Urothelium cell line (cell line): ENCODE measurements at places on chromosomes 13 and 19.

- DNase-seq, result peak; percentile 93
Measured at GRCh38 chr19:35740423-35741202, 1.6 kb downstream of the IGFLR1 start.

DNA sequence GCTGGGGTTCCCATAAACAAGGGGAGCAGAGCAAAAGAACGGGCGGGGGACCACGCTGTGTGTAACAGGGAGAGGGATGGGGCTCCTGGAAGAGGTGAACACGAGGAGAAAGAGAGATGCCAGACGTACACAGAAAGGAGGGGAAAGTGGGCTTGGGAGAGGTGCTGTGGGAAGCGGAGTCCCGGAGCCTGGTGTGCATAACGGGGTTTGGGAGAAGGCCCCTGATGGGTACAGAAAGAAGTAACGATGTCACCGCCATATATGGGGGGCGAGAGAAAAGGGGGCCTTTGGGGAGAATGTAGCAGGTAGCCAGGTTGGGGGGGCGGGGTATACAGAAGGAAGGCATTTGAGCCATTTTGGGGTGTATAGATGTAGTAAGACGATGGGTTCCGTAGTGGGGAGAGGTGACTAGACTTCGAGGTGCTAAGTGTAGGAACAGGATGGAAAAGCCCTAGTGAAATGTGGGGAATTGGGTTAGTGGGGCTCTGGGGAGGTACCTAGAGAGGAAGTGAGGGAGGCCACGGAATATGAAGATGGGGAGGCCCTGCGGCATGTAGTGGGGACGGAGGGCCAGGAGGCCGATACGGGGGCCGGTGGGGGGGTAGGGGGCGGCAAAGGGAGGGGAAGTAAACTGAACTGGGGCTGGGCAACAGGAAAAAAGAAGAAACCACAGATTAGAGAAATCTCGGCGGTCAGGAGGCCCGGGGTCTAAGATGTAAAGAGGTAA, 787 bp downstream of the ZNF580 start:
- DNase-seq, result no peak

GRCh38 chr19:47458672-47459071, 13.0 kb downstream of the SLC8A2 start:
- no peak for DNase-seq

- no peak for DNase-seq
Measured at GRCh38 chr13:97249093-97249795, 27.1 kb downstream of the MBNL2 start.

- peak; percentile 37 for DNase-seq
Measured at GRCh38 chr13:30340331-30341250, 33.2 kb upstream of the KATNAL1 start.

GRCh38 chr13:47480121-47480520, 521.0 kb downstream of the SUCLA2 start:
- DNase-seq, result peak; percentile 26

- peak; percentile 75 for DNase-seq
Measured at GRCh38 chr19:40523322-40524047, 53.2 kb upstream of the SHKBP1 start.

DNA sequence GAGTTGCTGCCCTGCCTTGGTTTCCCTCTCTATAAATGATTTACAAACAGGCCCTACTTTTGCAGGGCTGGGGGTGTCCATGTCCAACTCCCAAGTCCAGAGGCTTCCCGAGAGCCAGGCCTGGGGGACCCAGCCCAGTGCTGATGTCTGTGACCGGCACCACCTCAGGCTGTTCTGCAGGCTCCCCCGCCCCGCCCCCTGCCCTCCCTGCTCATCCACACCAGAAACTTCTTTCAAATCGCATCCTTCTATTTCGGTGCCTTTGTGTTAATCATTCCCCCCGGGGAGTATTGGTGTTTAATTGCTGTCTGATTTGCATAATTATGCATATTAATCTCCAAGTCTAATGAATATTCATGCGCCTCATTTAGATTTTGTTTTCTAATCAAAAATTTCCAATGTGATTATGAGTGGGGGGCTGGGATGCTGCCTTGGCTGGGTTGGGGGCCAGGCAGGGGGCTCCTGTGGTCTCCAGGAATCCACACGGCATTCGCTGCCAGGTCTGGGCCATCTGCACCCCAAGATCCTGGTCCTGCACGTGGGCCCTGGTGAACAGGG, 19.1 kb downstream of the TCF3 start:
- no peak for DNase-seq

DNA sequence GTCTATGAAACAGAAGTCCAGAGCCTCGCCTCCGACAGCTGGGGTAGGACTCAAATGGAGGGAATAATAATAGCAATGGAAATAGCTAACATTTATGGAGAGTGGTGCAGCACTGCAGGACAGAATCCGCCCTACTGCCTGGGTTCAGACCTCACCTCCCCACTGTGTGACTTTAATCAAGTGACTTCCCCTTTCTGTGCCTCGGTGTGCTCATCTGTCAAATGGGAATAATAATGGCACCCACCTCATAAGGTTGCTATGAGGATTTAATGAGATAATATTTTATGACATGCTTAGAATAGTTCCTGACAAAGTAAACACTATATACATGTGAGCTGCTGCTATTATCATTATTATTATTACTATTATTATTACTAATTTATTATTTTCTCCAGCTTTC, 3.2 kb downstream of the LRFN1 start:
- no peak for DNase-seq

GRCh38 chr19:45629704-45630103, 9.5 kb downstream of the EML2 start:
- no peak for DNase-seq

DNA sequence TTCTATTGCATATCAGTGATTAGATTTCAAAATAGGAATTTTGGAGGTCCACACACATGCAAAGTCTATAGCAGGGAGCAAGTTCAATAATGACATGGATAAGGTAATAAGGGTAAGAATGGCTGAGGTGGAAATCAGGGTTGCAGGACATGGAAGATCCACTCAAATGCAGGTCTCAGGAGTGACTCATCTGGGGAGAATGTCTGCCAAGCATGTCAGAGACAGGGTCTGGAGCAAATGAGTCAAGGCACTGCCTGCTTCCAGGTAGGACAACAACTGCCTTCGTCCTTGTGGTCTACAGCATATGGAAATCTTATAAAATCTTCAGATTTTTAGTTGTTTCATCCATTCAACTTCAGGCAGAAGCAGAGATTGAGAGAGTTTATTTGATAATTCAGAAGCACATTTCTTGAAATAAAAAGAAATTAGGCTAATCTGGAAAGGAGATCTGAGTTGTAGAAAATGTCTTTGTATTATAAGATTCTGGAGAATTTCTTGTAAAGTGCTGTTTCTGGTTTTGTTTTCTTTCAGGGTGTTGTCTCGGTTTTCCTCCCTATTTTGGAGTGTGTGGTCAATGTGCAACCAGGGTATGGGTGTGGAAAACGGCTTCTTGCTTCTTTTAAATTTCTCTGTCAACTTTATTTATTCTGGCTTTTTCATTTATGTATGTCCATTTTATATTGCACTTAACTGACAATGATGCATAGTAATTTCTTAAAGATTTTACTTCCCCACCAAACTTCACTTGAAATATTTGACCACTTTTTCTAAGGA, 748.8 kb downstream of the LIG4 start:
- peak; percentile 64 for DNase-seq

GRCh38 chr19:50214699-50215543, 11.5 kb downstream of the MYH14 start:
- no peak for DNase-seq

DNA sequence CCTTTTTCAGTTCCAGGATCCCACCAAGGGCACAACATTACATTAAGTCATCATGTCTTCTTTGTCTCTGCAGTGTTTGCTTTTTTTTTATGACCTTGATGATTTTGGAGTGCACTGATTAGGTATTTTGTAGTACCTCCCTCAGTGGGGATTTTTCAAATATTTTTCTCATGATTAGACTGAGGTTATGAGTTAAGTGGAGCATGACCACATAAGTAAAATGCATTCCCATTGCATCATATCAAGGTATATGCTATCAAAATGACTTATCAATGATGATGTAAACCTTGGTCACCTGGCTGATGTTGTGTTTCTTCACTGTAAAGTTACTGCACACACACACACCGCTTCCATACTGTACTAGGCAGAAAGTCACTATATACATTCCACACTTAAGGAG, 96.7 kb upstream of the TRPC4 start:
- DNase-seq, result no peak

DNA sequence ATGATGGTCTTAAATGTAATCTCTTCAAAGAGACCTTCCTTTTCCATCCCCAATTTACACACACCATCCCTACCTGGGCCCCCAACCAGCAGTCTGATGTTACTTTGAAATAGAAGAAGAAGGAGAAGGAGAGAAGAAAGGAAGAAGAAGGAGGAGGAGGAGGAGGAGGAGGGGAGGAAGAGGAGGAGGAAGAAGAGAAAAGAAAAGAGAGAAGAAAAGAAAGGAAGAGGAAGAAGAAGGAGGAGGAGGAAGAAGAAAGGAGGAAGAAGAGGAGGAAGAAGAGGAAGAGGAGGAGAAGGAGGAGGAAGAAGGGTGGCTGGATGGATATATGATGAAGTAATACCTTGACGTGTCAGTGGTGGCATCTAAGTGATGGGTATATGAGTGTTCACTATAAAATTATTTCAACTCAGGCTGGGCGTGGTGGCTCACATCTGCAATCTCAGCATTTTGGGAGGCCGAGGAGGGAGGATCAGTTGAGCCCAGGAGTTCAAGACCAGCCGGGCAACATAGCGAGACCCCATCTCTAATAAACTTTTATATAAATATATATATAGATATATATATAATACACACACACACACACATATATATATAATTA, 3.7 kb upstream of the LRFN1 start:
- no peak for DNase-seq

GRCh38 chr19:9914001-9914314, 22.4 kb downstream of the OLFM2 start:
- peak; percentile 52 for DNase-seq

GRCh38 chr19:1929021-1929742, 11.8 kb upstream of the CSNK1G2 start:
- peak; percentile 81 for DNase-seq

GRCh38 chr19:51754109-51754508, 2.4 kb upstream of the FPR1 start:
- no peak for DNase-seq

- no peak for DNase-seq
Measured at GRCh38 chr19:7287722-7288121, 6.5 kb downstream of the INSR start.

DNA sequence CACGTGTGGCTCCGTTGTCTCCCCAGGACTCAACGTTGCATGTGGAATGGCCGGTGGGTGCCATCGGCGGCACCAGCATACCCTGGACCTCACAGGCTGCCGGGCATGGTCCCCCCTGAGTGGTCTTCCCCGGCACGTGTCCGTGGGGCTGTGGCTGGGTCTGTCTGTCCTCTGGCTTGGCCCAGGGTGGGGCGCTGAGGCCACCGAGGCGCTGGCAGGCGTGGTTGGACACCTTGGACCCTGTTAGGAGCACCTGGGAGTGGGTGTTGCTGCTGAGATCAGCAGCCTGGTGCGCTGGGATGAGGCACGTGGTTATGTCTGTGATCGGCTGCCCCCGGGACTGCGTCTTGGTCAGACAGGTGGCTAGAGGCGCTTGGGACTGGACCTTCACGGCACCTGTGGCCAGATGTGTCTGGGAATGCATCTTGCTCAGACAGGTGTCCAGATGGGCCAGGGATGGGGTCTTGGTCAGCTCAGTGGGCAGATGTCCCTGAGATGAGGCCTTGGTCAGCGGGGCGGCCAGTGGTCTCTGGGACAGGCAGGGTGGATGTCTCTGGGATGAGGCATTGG, 9.2 kb downstream of the IQCN start:
- DNase-seq, result no peak

- no peak for DNase-seq
Measured at GRCh38 chr19:33256261-33256660, 30.6 kb upstream of the SLC7A10 start.

DNA sequence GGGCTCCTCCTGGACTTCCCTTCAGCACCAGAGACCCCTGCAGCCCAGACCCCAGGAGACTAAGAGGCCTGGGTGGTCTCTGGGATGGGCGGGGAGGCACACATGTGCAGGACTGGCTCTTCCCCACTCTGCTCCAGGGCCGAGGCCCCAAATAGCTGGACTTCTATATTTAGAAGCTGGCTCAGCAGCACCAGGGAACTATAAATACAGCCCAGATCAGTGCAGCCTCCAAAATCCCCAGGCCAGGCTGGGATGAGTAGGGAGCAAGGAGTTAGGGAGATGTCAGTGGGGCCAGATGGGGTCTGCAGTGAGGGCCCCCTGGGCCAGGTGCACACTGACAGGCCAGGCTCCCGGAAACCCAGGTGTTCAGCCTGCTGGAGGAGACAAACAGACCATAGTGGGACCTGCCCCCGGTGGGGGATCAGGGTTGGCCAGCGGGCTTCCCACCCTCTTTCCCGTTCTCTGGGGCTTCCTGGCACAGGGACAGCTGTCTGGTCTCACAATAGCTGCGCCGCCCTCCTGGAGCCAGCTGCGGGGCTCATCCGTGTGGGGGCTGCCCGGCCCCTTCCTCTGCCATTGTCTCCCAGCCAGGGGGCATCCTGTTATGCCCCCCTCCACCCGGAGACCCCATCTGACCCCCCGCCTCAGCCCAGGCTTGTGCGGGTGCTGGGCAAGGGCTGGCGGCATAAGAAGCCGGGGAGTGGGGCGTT, 5.5 kb upstream of the ADGRE5 start:
- DNase-seq, result no peak

GRCh38 chr19:5130371-5131030, 161.6 kb downstream of the KDM4B start:
- no peak for DNase-seq

GRCh38 chr13:98905199-98905598, 72.7 kb downstream of the DOCK9 start:
- DNase-seq, result no peak

- DNase-seq, result no peak
Measured at GRCh38 chr19:38483016-38483630, 49.6 kb downstream of the RYR1 start.

DNA sequence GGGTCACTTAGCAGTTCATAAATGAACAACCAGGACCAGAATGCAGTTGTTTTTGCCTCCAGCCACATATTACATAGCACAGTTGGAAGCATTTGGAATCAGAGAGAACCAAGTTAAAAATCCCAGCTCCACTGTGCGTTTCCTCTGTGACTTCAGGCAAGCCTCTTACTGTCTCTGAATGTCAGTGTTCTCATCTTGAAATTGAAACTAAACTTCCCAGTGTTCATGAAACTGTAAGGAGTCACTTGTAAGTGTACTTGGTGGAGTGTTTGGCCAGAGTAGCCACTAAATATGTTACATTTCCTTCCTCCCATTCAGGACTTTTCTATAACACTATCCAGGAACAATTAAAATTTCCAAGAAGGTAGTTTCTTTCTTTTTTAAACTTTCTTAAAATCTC, 276.8 kb downstream of the KCNRG start:
- DNase-seq, result no peak

DNA sequence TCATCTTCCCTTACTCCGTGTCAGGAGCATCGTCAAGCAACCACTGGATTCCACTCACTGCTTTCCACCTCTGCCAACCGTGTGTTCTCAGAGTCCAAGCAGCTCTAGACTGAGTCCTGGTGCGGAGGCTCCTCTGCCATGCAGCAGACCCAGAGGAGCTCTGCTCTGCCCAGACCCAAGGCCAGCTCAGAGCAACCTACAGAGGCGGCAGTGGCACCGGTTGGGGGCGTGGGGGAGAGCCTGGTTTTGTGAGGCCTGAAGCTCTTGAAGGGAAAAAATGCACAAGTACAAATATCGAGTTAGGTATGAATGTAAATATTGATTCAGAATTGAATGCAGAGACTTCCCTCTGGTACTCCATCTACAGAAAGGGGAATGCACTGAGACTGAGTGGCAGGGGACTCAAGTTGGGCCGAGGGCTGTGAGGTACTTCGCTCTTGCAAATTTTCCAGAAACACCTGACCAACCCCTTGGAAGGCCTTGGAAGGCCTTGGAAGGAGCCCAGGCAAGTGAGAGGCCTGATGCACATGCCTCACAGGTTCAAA, 46.7 kb downstream of the GJA3 start:
- no peak for DNase-seq
